Ovary (tissue), 10 donors: ENCODE measurements at places on chromosomes 12 and 14.

GRCh38 chr14:99524804-99525698, 43.8 kb downstream of the CCNK start:
- DNase-seq: no peak

DNA sequence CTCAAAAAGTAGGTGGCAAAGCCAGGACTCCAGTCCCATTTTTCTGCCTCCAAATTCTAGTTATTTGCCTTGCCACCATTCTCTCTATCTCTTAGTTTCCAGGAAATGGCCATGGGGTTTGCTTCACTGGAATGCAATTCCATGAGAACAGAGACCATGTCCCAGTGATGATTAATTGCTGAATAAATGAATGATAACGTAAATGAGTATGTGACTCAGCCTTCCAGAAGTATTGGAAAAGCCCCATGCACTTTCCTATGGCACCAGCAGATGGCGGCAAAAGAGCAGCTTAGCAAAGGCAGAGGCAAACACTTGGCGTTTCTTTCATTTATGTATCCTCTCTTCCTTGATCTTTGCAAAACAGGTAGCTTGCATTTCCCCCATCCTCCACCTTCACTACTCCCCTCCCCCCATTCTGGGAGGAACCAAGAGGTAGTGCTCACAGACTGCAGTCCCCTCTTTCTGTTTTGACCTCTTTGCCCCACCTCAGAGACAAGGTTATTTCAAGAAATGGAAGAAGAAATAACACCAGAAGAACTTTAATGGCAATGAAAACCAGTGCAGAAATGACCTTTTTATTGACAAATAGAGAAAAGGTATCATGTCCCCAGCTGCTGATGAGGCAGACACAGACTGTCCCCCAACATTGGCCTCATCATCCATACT, 21.3 kb downstream of the TBX3 start:
- peak; percentile 84 for DNase-seq

GRCh38 chr12:78641837-78642423, 222.6 kb upstream of the SYT1 start:
- DNase-seq: no peak

GRCh38 chr12:95224202-95225170, 6.9 kb downstream of the VEZT start:
- DNase-seq: no peak

GRCh38 chr12:13566292-13566691, 369.8 kb downstream of the EMP1 start:
- no peak for DNase-seq

DNA sequence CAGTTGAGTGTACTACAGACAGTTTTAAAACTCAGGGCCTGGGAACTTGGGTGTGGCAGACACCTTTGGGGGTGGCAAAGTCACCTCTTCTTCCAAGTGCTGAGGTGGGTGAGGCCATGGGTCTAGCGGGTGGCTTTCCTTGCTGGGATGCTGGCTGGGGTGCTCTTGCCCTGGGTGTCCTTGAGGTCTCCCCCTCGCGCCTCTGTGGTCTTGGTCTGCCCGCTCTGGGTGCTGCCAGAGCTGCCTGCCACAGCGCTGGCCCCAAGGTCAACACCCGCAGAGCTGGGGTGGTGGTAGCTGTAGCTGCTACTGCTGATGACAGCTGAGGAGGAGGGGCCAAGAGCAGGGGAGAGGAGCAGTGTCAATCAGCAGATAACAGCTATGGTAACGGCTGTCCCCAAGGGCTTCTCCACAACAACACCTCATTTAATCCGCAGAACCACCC, 6.8 kb downstream of the KRT74 start:
- DNase-seq: no peak

- no peak for DNase-seq
These were observed 250.2 kb downstream of the CACNA1C start for GRCh38 chr12:2302711-2303580.

DNA sequence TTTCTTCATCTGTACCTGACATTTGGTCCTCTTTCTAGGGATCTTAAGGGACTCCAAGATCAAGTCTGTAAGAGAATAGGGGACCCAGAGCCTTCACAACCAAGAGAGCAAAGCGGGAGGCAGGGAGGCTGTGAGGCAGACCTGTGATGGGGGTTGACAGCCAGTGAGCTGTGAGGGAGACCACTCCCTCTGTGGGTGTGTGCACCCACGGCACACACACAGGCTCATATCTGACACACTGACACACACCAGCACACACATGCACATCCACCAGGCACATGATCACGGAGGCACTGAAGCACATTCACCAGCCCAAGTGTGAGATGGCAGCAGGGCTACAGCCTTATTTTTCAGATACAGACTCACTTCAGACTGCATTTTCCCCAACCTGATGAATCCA, 55.2 kb downstream of the SPTB start:
- DNase-seq: no peak

GRCh38 chr14:102219316-102219715, 79.6 kb downstream of the WDR20 start:
- DNase-seq: no peak

- no peak for DNase-seq
These were observed 20.4 kb downstream of the BATF start for GRCh38 chr14:75542588-75543091.

DNA sequence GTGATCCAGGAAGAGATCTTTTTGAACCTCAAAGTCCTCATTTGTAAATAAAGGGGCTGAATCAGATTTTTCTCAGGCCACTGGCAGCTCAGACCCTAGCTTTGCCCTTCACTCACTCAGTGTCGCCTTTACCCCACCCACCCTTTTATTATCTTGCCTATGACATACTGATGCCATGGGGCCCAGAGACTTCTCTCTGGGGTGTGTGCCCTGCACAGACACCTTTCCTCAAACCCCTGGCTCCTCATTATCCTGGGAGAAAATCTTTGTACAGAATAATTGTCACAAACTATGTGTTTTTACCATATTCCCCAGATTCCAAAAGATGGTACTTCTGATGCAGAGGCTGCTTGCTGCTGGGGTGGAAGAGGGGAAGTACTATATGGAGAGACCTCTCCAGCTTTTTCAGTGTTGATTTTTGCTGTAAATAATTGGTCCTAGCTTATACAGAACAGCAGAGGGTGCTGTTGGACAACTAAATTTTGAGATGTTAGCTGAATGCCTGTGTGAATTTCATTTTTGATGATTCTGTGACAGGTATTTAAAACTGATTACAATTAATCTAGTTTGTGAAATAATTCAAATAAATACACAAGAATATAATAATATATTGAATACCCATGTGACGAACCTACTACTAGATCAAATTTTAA, 53.9 kb upstream of the DCD start:
- no peak for DNase-seq

- peak; percentile 19 for DNase-seq
These were observed 2.6 kb downstream of the MLEC start for GRCh38 chr12:120689397-120690082.

- DNase-seq: no peak
These were observed 113.6 kb upstream of the BTG1 start for GRCh38 chr12:92259291-92259690.

- DNase-seq: peak; percentile 60
These were observed 1.1 kb downstream of the SYNE2 start for GRCh38 chr14:63853831-63854293.

- DNase-seq: no peak
These were observed 31.4 kb downstream of the VWF start for GRCh38 chr12:6092784-6093722.

GRCh38 chr14:75822522-75823141, 159.2 kb downstream of the TGFB3 start:
- no peak for DNase-seq

GRCh38 chr12:51994539-51994820, 12.3 kb upstream of the TAMALIN start:
- no peak for DNase-seq

DNA sequence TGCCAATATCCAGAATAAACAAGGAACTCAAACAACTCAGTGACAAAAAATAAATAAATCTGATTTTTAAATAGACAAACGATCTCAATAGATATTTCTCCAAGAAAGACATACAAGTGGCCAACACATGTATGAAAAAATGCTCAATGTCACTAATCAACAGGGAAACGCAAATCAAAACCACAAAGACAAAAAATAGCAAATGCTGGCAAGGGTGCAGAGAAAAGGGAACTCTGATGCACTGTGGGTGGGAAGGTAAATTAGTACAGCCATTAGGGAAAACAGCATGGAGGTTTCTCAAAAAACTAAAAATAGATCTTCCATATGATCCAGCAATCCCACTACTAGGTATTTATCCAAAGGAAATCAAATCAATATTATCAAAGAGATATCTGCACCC, 3.5 kb upstream of the EIF5 start:
- DNase-seq: no peak

DNA sequence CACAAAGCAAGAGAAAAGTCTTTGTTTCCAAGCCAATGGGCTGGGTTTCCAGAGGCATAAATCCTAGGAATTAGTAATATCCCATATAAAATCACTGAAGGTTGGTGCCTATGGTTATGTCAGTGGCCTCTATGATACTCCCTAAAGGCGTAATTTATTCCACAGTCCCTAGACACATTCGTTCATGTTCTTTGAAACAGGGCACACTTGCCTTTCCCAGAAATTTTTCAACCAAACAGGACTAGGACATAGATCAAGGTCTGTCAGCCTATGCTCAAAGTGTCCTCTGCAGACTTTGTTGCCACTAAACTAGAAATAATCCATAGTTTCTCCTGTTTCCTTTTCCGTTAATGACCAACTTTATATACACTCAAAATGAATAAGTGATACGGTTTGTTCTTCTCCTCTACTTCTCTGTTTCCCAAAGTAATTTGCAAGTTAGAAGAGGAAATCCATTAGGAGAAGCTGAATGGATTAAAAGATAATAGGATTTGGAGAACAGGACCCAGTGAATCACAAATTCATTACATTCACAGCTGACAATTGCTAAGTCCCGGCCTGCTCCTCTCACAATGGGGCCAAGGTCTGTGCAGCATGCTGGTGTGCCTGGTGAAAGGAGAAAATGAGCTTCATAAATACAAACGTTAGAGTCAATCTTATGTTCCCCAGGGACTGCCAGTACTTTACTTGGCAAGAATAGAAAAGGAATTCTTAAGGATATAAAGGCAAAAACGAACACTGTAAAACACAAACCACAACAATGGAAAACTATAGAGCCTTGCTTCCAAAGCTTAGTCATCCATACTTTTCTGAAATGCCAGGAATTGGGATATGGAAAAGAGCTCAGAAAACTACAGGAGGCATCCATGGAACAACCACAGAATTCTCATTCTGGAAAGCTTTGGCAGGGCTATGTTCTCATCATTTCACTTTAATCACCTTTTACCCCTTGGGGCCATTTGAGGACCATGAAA, 966.2 kb downstream of the NRXN3 start:
- no peak for DNase-seq

DNA sequence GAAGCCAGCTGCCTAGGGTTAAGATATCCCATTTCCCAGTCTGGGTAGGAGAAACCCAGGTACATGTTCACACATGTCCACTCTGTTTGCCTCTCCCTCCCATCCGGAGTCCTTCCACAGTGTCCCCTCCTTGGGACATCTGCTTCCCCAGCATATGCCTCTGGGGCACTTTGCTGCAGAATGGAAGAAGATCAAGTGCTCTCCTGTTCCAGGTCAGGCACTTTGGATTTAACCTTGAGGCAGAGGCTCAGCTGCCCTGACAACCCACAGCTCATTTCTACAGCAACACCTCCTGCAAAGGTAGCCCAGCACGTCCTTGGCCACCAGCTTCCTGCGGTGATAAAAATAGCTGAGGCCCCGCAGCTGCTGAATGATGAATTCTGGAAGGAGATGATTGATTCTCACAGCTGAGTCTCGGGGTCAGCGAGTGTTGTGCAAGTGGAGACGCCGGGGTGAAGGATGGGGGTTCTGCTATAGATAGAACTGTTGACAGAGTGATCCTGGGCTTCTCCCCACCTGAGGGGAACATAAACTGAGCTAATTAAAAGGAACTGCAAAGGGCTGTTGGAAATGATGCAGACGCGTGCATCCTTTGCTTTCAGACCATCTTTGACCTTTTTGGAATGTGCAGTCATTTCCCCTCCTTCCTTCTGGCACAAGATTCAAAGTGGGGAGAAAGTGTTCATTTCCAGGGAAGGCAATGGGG, 145.0 kb downstream of the SLC38A6 start:
- no peak for DNase-seq

DNA sequence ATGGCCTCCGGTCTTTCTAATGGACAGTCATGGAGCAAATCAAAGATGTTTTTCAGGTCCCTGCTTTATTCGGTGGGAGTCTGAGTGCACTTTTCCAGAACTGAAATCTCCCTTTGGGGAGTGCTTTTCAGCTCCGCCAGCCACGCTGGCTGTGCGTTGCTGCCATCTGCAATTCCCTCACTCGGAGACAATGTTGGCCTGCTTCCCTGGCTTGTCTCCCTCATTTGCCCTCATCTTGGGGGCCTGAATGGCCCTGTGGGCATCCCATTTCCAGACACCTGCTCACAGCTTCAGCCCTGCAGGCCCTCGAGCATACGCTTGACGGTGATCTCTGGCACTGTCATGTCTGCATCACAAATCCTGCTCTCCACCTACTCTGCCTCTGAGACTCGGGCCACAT, 103.8 kb downstream of the CCDC92 start:
- DNase-seq: no peak

DNA sequence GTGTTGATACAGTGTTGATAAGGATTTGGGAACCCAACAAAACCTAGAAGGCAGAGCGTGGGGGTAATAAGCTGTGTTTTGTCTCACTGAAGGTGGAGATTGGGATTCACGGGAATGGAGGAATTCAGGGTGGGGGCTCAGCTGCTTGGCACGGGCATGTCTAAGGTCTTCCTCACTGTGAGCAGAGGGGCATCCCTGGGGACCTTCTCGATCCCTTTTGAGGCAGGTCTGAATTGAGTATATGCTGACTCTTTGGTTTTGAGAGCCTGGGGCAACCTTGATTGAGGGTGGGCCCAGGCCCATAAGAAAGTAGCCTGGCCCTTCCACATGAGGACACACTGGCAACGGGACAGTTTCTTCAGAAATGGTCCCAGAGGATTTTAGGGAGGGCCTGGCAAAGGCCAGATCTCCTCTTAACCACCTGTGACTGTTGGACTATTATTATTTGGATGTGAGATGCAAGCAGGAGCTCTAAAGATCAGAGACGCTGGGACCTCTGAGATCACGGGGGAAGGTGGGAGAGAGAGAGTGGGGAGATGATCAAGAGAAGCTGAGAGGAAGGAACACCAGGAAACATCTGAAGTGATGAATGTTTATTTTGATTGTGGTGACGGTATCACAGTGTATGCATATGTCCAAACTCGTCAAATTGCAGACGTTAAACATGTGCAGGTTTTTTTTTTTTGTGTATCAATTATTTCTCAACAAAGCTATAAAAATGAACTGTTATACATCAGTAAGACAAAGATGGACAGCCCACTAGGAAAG, 48.4 kb downstream of the SMIM41 start:
- DNase-seq: no peak

DNA sequence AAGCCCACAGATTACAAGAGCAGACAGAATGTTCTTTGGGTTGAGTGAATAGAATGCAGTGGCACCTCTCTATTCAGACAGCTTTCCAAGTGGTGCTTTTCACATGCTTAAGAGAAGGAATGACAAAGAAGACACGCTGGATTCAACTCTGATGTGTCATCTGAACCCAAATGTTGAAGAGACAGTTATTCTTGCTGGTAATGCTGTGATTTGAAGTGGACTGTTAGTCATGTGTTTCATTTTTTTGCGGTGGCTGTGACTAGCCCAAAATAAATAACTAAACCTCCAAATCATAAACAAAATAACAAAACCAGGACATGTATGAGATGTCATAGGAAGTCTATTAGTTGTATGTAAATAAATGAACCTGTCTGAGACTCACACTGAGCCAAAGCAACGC, 391.8 kb upstream of the PRICKLE1 start:
- no peak for DNase-seq

GRCh38 chr12:31246470-31246850, 79.5 kb downstream of the SINHCAF start:
- DNase-seq: no peak

GRCh38 chr12:12890543-12891079, 751 bp upstream of the GPRC5A start:
- DNase-seq: peak; percentile 75
